ENCODE measurements at places on chromosomes 1 and 21.

DNA sequence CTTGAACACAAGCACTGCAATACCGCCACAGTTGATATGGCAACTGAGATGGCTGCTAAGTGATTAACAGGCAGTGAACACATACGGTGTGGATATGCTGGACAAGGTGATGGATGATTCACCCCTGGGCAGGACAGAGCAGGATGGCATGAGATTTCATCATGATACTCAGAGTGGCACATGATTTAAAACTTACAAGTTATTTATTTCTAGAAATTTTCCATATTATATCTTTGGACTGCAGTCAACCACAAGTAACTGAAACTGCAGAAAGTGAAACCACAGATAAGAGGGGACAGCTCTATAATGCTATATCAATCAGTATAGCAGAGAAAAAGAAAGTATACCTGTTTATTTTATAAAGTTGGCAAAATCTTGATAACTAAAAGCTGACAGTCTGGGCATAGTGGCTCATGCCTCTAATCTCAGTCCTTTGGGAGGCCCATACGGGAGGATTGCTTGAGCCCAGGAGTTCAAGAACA lies 47.9 kb downstream of the PHACTR4 start:
- no peak for DNase-seq

DNA sequence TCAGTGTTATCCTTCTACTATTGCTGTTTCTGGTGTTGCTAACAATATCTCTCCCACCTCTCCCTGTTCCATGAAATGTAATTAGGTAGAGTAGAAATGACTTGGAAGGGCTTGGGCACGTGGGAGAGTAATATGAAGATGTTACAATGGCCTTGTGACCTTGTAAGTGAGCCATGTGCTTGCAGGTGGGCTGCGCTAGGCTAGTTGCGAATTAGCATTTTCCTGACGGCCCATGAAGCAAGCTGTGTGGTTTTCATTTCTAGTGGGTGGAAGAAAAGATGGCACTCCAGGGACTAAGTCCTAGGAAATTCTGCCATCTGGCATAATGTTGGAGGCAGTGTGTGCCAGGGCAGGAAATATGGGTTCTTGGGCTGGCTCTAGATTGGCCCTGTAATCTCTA lies 7.8 kb upstream of the DDX20 start:
- no peak for DNase-seq

- DNase-seq, result no peak
These were observed 42.0 kb downstream of the COLGALT2 start for GRCh38 chr1:183995322-183996039.

DNA sequence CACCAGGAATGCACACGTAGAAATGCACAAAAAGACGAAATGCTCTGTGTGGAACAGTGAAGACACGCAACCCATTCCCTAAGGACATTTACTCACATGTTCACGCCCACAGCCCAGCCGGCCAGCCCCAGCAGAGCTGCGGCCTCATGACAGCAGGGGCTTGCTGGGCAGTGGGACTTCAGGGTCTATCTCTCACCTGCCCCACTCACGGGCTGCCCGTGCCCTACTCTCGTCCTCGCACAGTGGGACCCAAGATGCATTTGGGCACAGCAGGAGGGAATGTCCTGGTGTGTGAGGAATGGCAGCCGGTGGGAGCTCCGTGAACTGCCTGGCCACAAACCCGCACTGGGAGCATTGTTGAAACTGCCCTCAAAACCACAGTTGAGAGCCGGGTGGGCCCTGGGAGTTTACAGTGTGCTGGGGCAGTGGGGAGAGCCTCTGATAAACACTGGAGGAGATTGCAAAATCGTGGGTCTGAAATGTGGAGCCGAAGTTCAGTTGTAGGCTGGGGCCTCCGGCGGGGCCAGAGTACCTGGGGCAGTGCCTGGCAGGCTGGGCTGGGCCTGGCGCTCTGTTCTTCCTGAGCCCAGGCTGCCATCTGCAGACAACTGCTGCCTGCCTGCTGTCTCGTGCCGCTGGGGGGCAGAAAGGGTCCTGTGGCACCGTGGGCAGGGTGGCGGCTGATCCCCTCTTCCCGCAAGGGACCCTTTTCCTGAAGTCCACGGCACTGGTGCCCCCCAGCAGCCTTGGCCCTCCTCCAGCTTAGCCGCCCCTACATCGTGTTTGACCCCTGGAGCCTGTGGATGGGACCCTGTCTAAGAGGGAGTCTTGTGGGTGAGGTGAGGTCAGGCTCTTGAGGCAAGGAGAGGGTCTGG lies 20.7 kb upstream of the POFUT2 start:
- peak; percentile 62 for DNase-seq

GRCh38 chr1:101178688-101179491 lies 57.9 kb upstream of the S1PR1 start:
- DNase-seq, result no peak

DNA sequence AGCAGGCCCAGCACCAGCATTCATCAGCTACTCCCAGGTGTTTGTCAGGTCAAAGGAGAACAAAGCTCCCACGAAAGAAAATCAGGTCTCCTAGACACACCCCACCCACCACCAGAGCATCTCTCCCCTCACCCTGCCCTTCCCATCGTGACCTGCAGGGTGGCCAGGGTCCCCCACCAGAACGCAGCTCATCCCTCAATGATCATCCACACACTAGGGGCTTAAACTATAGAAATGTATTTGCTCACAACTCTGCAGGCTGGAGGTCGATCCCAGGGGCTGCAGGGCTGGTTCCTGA lies 97.4 kb downstream of the RIPK4 start:
- DNase-seq, result no peak

GRCh38 chr21:45990741-45991605 lies 9.4 kb downstream of the COL6A1 start:
- no peak for DNase-seq

DNA sequence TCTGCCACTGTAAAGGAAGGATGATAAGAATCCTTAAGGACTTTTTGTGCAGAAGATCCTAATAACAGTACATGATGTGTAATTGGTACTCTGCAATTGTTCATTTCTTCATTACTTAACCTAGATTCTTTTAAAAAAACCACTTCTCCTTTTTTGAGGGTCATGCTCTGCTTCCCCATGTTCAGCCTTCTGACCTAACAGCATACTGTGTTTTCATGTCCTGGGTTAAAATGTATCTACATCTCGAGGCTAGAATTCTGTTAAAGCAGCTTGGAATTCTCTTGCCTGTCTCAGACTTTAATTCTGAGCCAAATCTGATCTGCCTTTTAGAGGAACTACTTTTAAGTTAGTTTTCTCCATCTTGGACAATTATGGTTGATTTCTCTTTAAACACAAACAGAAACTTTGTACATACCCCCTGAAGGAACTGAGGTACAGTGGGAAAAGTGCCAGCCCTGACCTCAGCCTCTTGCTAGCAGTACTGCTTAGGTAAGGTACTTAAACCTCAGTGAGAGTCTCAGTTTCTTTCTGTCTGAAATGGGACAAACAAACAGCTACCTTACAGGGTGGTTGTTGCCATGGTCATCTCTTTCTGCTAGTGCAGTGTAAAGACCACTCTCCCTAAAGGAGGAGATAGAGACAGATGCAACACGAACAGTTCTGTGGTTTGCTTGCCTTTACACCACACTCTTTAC lies 103.2 kb upstream of the DYNLT5 start:
- no peak for DNase-seq

DNA sequence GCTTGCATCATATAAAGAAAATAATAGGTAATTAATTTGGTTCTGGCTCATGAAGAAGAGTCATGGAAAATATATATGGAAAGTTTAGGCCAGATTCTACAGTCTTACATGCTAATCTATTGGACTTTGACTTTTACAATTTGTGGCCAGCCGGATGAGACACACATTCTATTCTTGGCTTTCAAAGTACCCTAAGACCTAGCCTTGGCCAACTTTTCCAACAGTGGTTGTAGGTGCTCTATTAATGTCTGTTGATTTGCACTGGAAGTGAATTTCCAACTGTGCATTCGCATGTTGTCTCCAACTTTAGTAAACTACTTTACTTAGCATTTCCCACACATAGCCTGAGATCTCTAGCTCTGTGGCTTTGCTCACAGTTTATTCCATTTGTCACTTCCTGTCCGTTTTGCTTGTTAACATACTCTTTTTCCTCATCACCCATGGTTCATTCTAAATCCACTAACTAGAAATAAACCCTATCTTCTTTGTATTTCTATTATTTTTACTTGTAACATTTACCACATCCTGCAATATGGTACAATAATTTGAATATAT lies 644.0 kb downstream of the PTPRC start:
- no peak for DNase-seq

DNA sequence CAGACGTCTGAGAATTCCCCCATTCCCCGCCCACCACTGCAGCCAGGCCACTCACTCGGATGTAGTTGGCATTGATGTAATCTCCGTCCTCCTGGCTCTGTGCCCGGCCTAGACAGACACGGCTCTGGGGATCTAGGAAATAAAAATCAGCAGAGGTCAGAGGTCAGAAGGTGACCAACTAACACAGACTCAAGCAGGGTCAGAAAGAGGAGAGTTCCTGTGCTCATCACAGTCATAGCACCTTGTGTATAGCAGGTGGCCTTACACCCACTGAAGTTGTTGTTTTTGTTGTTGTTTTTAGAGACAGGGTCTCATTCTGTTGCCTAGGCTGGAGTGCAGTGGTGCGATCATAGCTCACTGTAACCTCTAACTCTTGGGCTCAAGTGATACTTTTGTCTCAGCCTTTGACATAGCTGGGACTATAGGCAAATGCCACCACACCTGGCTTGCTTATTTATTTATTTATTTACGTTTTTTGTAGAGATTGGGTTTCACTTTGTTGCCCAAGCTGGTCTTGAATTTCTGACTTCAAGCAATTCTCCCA lies 4.9 kb downstream of the PTPN7 start:
- DNase-seq, result no peak

- DNase-seq, result peak; percentile 32
These were observed 31.1 kb downstream of the ALG14 start for GRCh38 chr1:95041491-95042165.

DNA sequence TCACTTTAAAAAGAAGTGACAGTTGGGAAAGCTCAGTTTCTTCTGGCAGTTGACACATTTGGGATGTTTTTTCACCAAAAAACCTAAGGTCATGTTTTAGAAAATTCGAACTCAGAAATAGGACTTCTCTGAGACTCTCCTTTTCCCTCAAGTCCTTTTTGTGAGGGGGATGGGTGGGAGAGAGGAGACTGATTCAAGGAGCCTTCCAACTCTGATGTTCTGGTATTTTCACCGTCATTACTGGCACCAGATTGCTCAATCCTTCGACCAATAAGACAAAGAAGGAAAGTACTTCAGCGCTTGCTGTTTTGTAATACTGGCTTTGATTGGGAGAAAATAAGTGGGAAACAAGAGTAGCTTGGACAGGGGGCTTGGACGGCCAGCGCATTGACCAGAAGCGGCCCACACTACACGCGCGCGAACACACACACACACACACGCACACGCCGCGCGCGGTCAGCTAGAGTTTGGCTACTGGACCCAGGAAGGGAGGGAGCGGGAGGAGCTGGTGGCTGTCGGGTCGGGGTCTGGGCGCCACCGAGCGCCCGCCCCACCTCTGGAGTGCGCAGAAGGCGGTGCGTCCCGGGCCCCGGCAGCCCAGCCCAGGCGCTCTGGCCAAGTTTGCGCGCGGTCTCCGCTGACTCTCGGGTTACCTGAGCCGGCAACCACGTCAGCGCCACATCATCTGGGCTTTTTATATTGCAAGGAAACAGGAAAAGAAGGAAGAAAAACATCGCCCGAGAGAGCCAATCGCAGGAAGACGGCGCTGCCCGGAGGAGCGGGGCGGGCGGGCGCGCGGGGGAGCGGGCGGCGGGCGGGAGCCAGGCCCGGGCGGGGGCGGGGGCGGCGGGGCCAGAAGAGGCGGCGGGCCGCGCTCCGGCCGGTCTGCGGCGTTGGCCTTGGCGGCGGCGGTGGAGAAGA lies at the start of gene KCNK1:
TSS of gene KCNK1 (plus strand) at position 855 of the 921 bp plus-strand sequence. CDS start at position 921, 66 bp downstream.
- DNase-seq, result peak; percentile 84

DNA sequence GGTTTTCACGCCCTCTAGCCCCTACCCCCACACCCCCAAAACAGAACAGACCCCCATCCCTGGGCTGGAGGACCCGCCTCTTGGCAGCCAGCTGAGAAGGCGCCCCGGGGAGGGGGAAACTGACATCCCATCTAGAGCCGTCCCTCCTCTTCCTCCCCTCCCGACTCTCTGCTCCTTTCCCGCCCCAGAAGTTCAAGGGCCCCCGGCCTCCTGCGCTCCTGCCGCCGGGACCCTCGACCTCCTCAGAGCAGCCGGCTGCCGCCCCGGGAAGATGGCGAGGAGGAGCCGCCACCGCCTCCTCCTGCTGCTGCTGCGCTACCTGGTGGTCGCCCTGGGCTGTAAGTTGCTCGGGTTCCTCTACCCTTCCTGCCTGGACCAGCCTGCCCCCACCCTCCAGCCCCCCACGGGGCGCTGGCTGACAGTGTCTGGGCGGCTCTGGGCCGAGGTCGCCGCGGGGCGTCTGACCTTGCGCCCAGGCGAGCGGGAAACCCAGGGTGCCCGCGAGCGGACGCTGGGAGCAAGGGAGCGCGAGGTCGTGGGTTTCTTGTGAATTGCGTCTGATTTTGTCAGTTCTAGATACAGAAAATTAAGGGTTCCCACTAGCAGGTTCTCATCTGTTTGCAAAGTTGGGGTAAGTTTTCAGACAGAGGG lies 618 bp downstream of the JAM2 start:
- peak; percentile 88 for DNase-seq

GRCh38 chr1:91603409-91603808 lies 102.8 kb downstream of the CDC7 start:
- DNase-seq, result no peak

DNA sequence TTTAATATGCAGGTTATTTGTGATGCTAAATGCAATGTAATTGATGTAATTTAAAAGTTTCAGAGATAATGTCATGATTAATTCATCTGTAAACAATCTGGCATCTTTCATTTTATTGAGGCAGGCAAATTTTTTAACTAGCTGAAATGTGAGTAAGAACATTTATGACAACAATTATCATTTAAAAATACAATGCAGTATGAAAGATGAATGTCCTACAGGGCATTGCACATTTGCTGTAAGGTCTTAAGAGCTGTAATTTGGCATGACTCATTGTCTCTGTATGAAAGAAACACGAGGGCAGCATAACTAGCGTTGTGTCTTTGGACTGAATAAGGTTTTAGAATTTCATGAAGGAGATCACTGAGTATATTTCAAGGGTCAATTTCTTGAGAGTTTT lies 642.8 kb downstream of the PLA2G4A start:
- DNase-seq, result no peak

- DNase-seq, result no peak
These were observed 22.4 kb downstream of the ASH1L start for GRCh38 chr1:155540000-155540874.

DNA sequence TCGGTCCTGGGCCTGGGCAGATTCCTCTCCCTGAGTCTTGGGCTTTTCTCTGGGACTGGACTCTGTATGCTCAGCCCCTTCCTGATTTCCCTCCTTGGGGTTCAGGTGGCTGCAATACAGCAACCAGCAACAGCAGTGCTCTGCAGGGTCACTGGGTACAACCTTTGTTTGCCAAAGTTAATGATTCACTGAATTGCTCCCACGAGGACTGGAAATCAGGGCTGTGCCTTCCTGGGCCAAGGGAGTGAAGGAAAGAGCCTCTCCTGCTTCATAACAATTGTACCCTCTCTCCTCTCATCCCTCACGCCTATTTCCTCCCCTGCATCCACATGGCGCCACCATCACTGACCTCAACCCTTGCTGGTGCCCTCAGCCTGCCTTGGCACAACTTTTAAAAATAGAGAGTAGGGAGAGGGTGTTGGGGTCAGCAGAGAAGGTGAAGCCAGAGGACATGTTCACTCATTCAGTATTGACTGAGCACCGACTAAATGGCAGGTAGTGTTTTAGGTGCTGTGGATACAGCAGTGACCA lies 52.8 kb upstream of the GOLT1A start:
- no peak for DNase-seq

GRCh38 chr1:234616644-234617043 lies 6.7 kb upstream of the IRF2BP2 start:
- DNase-seq, result no peak
